Activated CD4-positive, alpha-beta memory T cell treated with anti-CD3 and anti-CD28 coated beads, Interleukin-2, amount 10 ng/mL, durations not matched to agents 7 days and 5 days (primary cell): ENCODE measurements at places on chromosomes 7 and 10.

DNA sequence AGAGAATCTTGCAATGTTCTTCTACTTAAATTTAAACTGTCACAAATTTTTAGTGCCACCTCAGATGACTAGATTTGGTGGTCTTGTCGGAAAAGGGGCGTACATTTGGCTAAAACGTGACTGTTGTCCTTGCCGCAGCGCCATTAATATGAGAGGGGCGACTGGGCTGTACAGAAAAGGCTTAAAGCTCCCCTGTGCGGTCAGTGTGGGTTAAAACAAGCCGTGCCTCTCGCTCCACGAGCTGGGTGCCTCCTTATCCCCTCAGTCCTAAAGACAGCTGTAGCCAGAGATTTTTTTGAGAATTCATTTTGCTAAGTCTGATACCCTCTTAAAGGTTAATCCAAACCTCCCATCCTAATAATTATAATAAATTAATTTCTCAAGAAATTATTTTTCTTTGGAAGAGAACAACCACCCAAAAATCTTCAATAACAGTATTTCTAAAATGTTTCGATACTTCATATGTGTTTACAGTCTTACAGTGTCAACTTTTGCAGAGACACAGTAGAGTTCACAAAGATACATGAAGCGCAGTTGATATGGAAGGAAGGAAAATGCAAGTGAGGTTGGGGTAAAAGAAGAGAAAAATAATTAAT is 68.6 kb downstream of the C7orf25 start:
- DNase-seq, result no peak

DNA sequence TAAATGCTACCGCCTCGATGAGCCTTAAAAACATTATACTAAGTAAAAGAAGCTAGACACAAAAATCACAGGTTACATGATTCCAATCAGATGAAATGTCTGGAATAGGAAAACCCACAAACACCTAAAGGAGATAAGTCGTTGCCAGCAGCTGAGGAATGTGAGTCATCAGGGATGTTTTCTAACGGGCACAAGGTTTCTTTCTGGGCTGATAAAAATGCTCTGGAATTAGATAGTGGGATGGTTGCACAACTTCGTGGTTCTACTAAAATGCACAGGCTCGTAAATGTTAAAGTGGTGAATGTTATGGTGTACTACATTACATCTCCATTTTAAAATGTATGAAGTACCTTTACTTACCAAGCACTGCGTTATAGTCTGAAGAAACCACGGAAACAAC is 9.7 kb downstream of the ABLIM1 start:
- no peak for DNase-seq

GRCh38 chr7:25117226-25118047 is 7.6 kb downstream of the CYCS start:
- no peak for DNase-seq

DNA sequence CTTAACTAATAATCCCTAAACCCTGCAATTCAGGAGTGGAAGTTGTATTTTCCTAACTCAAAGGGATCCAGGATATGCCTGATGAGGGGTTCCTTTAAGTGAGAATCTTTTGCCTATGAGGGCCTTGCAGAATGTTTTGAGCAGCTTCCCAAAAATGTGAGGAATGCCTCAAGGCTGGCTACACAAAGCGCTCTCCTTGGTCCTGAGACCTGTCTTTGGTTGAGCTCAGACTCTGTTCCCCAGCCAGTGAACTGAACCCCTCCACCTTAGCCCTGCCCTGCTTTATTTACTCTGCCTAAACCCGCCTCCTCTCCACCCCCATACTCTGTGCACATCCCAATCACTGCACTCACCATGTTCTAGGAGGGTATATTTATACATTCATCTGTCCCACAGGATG is 108.6 kb downstream of the NRCAM start:
- no peak for DNase-seq

DNA sequence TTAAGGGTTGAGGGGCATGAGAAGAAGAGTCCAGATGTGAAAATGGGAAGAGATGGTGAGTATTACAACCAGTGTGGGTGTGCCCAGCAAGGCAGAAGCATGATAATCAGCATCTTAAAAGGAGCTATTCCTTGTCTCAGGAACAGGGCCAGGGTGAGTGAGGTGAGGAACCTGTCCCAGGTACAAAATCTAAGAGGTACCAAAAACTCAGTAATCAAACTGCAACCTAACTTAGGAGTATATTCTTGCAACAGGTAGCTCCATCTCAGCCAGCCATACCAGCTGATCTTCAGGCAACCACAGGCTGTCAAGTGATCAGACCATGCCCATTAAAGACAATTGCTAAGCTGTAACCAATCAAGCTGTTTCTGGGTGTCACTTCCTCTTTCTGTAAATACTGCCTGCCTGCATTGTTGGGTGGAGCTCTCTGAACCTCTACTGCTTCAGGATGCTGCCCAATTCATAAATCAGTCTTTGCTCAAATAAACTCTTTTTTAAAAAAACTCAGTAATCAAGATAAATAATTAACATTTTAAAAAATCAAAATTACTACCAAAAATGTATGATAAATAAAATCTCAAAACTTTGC is 7.4 kb downstream of the KEL start:
- DNase-seq, result no peak

GRCh38 chr7:33973231-33974015 is 68.1 kb downstream of the BMPER start:
- DNase-seq, result no peak

GRCh38 chr7:25615003-25615402 is 386.7 kb upstream of the NPVF start:
- DNase-seq, result no peak

DNA sequence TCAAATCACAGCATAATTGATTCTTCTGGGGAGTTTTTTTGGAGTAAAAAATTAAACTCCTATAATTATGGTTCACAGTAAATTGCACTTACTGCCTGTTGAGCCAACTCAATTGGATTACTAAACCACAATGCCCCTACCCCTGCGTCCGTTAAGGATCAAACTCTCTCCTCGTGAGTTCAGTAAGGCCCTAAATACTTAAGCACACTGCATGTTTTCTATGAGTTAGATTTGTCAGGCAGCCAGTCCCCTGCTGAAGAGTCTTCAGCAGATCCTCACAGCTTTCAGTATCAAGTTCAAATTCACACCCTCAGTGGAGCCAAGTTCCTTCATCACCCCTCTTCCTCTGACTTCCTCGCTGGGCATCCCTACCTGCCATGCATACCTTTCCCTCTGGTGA is 275.0 kb upstream of the BMPER start:
- DNase-seq, result no peak

GRCh38 chr7:41152179-41152678 is 550.7 kb downstream of the INHBA start:
- DNase-seq, result no peak

DNA sequence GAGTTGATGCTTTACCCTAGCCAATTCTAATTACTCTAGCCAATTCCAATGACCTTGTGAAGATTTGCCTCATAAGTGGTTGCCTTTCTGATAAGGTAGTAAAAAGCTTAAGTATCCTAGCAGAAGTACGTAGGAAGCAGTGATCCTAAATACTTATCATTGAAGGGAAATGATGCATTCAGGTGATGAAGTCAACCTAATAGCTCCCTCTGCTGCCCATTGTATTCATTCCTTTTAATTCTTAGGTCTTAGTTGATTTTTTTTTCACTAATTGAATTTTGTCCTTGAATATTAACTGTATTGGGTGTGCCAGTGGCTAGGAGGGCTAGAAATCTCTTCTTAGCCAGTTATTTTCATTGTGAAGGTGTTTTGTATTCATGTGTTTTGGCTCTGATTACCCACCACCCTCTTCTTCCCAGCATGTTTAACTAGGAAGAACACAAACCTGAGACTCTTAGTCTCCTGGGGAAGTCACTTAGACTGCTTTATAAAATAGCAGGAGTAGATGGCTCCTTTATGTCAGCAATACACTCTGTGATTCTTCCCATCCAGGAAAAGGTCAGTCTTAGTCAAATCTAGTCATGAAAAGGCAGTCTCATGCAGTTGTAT is 46.3 kb downstream of the PLEKHA8 start:
- no peak for DNase-seq

GRCh38 chr7:132034748-132035416 is 478.5 kb upstream of the PODXL start:
- DNase-seq, result no peak

GRCh38 chr10:59577984-59578383 is 131.7 kb downstream of the SLC16A9 start:
- no peak for DNase-seq

DNA sequence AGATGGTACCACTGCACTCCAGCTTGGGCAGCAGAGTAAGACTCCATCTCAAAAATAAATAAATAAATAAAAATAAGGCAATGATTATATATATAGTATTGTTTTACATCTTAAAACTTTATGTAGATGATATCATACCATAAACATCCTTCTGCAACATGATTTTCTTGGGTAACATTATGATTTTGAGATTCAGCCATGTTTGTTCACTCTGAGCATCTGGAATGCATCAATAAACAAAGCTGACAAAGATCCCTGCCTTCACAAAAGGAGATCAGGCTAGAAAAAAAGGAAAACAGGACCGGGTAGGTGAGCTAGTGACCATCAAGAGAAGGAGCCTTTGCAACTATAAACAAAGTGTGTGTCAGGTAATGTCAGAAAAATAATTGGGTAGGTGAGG is 31.9 kb upstream of the KAT6B start:
- DNase-seq, result no peak

- DNase-seq, result peak; percentile 77
Observed at GRCh38 chr10:3239066-3239919, 66.7 kb upstream of the PITRM1 start.

DNA sequence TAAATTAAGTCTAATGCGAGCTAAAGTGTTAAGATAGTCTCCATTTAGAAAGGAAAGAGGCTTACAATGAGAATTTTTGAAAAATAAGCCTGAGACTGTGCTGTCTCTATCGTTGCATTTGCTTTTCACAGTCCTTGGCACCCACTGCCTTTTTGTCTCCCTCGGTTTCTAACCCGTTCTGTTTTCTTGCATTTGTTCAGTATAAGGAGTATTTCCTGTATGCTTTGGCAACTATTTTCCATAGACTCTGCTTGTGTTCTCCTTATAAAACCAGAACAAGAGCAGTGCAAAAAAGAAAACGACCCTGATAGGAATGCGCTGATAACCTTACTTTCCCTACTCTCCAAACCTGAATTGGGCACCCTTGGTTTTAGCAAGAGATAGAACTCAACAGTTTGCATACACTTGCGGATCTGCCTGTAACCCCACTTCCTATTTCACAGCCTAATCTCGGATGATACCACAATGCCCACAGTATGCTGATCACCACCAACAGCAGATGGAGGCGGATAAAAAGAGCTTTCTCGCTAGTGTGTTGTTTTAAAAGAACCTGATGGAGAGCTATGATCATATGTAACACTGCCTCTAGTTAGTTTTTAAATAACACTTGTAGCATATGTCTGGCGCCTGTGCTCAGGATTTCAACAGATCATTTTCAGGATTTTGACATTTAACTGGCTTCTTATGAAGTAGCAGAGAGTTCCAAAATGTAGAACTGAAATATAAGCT is 1.6 kb upstream of the ARHGAP12 start:
- DNase-seq, result peak; percentile 68

DNA sequence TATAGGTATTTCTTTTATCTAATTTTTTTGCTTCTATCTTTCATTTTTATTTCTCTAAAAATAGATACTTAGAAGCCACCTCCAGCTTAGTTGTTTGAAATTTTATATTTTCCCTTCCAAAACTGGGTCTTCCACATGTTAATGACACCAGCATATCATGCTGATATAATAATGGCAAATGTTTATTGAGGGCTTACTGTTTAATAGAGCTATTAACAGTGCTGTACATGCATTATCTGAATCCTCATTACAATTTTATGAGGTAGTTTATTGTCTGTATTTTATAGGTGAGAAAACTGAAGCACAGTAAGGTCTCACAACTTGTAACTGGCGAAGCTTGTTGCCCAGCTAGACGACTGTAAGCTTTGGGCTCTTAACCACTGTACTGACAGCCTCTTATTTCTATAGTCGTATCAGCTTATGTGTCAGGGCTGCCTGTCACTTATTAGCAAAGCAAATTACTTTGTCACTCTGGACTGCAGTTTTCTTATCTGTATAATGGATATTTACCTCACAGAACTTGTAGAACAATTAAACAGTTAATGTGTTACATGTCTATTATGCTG is 51.2 kb downstream of the ANKIB1 start:
- DNase-seq, result no peak

- DNase-seq, result no peak
Observed at GRCh38 chr10:6197321-6197720, 5.4 kb upstream of the PFKFB3 start.

DNA sequence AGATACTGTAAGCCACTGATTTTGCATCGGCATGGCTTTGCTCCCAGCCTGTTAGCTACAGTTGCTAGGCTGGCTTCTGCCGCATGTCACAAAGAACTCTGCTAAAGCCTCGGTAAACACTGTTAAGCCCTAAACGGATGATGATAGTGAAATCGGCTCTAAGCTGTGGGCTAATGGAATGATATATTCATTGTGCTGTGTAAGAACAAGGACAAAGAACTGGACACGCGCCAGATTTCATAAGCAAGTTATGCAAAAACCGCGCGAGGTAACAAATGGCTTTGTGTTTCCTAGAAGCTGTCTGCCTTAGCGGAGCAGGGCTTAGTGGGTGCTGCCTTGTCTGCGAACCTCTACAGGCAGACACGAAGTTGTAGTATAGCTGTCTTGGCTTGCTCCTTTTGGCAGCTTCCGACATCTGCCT is 331.3 kb upstream of the COBL start:
- DNase-seq, result no peak

DNA sequence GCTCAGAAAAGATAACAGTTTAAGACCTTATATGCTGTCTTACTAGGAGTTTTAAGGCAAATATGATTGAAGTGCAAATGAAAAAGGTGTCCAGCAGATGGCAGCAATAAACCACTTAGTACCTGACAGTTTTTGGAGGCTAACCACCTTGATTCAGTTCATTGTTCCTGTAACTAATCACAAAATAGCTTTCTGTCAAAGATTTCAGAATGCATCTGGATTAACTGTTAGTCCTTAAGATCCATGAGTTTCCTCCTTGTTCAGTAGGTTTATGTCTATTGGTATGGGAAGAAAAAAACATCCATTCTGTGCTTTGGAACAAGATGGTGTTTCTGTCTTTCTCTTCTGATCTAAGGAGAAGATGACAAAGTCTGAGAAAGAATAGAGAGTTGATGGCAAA is 46.6 kb downstream of the CCSER2 start:
- peak; percentile 30 for DNase-seq

DNA sequence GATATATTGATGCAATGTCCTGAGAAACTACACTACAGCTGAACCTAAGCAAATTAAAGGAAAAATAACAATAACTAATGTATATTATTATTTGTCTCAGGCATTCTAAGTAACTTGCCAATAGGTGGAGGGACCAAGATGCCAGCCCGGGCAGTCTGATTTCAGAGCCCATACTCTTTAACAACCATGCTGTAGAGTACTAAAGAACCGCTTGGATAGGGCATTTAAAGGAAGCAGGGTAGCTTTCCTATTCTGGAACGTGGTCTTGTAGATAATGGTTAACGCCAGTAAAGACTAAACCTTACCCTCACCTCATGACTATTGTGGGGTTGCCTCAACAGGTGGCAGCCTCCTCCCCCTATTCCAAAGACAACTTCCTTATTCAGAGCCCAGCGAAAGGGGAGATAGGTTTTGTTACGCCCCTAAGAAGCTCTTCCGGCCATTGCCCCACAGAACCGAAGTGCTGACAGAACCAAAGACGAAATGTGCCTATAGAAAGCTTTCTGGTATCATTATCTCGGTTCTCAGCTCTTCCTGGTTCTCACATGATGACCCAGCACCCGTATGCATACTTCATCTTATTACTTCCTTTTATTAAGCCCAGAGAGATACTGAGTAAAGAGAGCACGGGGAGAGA is 707 bp upstream of the C1GALT1 start:
- DNase-seq, result peak; percentile 55
